NCI-H1930 (cell line): ENCODE measurements at places on chromosomes 2 and 18.

- DNase-seq: no peak
Observed at GRCh38 chr2:207805566-207806226, 36.0 kb upstream of the FZD5 start.

GRCh38 chr18:26971409-26971808, 105.9 kb upstream of the AQP4 start:
- DNase-seq: no peak

DNA sequence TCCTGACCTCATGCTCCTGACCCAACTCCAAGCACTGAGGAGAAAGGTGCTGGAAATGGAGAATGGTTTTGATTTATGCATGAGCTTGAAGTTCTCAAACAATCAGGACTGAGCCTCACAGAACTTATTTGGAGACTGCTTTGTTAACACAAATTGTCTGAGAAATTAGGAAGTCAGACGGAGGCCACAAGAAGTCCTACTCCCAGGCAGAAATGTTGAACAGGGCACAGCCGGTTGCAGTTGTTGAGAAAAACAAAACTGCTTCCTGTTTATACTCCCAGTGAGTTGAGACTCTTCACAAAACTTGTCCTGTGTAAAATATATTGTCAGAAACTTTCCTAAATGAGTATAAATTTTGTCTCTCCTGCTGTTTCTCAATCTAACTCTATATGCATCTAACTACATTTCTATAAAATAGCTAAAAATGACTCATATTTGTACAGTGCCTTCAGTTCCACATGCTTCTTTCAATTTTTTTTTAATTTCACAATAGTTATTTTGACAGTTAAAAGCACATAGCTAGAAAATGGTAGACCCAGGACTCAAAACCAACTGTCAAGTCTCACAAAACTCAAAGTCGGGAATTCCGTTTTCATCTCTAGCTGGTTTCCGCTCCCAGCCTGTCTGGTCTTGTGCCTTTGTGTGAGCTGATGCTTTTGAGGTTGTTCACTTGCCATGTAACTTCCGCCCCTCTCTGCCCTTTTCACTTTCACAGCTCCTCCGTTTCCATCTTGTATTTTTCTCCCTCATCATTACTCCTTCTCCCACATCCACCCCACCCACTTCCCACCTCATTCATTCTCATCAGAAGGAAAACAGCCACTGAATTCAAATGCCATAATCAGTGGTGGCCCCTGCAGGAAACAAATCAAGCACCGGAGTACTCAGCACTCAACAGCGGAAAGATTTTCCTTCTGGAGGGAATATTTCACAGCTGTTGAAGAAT, 215.0 kb downstream of the SUCLG1 start:
- no peak for DNase-seq

DNA sequence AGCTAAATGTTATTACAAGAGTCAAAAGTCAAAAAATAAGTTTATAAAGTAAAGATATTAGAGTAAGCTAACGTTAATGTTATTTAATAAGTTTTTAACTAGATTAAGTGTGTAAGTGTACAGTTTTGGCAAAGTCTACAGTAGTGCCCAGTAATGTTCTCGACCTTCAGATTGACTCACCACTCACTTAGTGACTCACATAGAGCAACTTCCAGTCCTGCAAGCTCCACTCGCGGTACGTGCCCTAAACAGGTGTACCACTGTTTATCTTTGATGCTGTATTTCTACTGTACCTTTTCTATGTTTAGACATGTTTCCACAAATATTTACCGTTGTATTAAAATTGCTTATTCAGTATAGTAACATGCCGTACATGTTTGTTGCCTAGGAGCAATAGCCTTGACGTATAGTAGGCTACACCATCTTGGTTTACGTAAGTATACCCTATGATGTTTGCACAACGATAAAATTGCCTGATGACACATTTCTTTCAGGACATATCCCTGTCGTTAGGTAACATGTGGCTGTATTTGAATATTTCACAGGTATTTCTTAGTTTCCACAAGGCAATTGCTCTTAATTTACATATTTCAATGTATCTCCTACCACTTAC, 1641.9 kb upstream of the PIK3C3 start:
- no peak for DNase-seq

DNA sequence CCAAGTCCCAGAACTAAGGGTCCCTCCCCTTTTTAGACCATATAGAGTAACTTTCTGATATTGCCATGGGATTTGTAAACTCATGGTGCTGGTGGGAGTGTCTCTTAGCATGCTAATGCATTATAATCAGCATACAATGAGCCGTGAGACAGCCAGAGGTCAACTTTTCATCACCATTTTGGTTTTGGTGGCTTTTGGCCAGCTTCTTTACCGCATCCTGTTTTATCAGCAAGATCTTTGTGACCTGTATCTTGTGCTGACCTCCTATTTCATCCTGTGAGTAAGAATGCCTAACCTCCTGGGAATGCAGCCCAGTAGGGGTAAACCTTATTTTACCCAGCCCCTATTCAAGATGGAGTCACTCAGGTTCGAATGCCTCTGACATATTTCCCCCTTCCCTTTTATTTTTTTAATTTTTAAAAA, 148.2 kb downstream of the PHLPP1 start:
- no peak for DNase-seq

- no peak for DNase-seq
Observed at GRCh38 chr2:226915846-226916360, 80.0 kb downstream of the RHBDD1 start.
